ENCODE measurements at places on chromosomes 2 and 18. TPM values are rescaled to one million over a fixed set of nuclear protein-coding genes. Genes with fewer than 3 reads are reported as not detected.

The AQP12A gene
- not detected for total RNA-seq

The RAB31 gene
- 24.3 TPM for total RNA-seq

The ELAC1 gene
- total RNA-seq: 8.3 TPM

The GKN1 gene
- total RNA-seq: not detected

The L3MBTL4 gene
- total RNA-seq: 10.7 TPM

The SNED1 gene
- 35.0 TPM for total RNA-seq

The SERPINB10 gene
- total RNA-seq: 1.2 TPM

The ZAP70 gene
- total RNA-seq: 4.3 TPM

The TRIM43 gene
- total RNA-seq: 0.18 TPM

The SPR gene
- total RNA-seq: 9.1 TPM

The PLCD4 gene
- 6.7 TPM for total RNA-seq

The PTPRN gene
- total RNA-seq: 0.88 TPM

The RBFA gene
- total RNA-seq: 44.6 TPM

The CIB4 gene
- total RNA-seq: 0.29 TPM

The FAM110C gene
- 12.0 TPM for total RNA-seq

The GAL3ST2 gene
- total RNA-seq: 0.82 TPM

The ALPP gene
- not detected for total RNA-seq

The ERBB4 gene
- 104 TPM for total RNA-seq

The NT5DC4 gene
- total RNA-seq: not detected

The HOXD9 gene
- 50.0 TPM for total RNA-seq

The COL4A4 gene
- total RNA-seq: 38.8 TPM

The EFEMP1 gene
- 75.9 TPM for total RNA-seq

The VIL1 gene
- total RNA-seq: 12.6 TPM

The LBX2 gene
- total RNA-seq: 1.1 TPM

The CDK5R2 gene
- 0.12 TPM for total RNA-seq

The SULT1C2 gene
- total RNA-seq: 47.5 TPM

The ITGA4 gene
- total RNA-seq: 51.7 TPM

The CREG2 gene
- 1.6 TPM for total RNA-seq

The IL1F10 gene
- total RNA-seq: not detected

The ERFE gene
- 5.1 TPM for total RNA-seq

The CFAP221 gene
- 15.8 TPM for total RNA-seq

The TSPYL6 gene
- not detected for total RNA-seq

The TTN gene
- total RNA-seq: 416 TPM

The HTR2B gene
- 16.9 TPM for total RNA-seq

The IL1A gene
- 0.41 TPM for total RNA-seq

The SAG gene
- not detected for total RNA-seq

The ACAA2 gene
- 65.8 TPM for total RNA-seq

The RIT2 gene
- 0.35 TPM for total RNA-seq

The KYNU gene
- total RNA-seq: 5.1 TPM

The FSIP2 gene
- total RNA-seq: 2.6 TPM

The BCS1L gene
- total RNA-seq: 27.1 TPM

The CD8B2 gene
- total RNA-seq: 0.06 TPM

The SCN9A gene
- 5.0 TPM for total RNA-seq

The MOCOS gene
- total RNA-seq: 0.53 TPM

The EDAR gene
- total RNA-seq: 2.2 TPM

The GCA gene
- total RNA-seq: 40.6 TPM

The CD8B gene
- total RNA-seq: 0.88 TPM

The PAX3 gene
- total RNA-seq: 0.58 TPM

The ZNF24 gene
- 45.5 TPM for total RNA-seq

The EXOC6B gene
- 46.9 TPM for total RNA-seq

The SLC19A3 gene
- total RNA-seq: 15.9 TPM

The E2F6 gene
- 16.3 TPM for total RNA-seq

The INHBB gene
- 0.82 TPM for total RNA-seq

The PRSS56 gene
- total RNA-seq: 0.18 TPM

The DNAH7 gene
- 10.6 TPM for total RNA-seq

The RPRD1A gene
- 52.8 TPM for total RNA-seq

The HOXD3 gene
- 74.7 TPM for total RNA-seq
